Activated naive CD4-positive, alpha-beta T cell treated with Interleukin-2 at 50 U/mL for 16 hours (primary cell): ENCODE measurements at places on chromosomes 2 and 18.

GRCh38 chr2:20536619-20537422, 89.9 kb downstream of the RHOB start:
- no peak for DNase-seq

- no peak for DNase-seq
These were observed 71.9 kb downstream of the WDR7 start for GRCh38 chr18:56723068-56723467.

DNA sequence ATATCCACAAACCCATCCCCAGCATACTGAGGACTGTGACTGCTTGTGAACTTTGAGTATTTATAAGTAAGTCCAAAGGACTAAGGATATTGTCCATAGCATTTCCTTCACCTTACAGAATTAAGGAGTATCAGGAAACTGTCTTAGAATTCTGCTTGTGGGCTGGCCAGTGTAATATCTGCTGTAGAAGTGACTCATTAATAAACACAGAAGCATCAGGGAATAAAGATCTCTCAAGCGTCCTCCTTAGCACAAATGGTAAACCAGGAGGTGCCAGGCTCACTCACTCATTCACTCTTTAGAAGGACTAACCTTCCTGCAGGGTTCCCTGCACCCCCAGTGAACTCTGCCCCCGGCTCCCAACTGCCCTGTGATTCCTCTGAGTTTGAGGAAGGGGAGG, 31.0 kb downstream of the CCDC68 start:
- no peak for DNase-seq

DNA sequence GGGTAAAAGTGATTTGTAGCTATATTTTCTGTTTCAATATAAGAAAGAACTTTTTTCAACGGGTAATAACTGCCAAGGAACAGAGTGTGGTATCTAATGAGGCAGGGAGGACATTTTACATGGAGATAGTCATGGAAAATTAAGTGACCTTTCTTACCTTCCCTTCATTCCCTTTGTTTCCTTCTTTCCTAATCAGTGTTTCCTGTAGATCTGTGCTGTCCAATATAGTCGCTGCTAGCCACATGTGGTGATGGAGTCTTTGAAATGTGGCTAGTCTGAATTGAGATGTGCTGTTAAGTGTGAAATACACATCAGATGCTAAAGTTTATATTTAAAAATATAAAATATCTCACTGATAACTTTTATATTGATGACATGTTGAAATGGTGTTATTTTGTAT, 81.8 kb downstream of the BABAM2 start:
- no peak for DNase-seq

GRCh38 chr2:232697807-232698110, 628 bp downstream of the GIGYF2 start:
- no peak for DNase-seq

DNA sequence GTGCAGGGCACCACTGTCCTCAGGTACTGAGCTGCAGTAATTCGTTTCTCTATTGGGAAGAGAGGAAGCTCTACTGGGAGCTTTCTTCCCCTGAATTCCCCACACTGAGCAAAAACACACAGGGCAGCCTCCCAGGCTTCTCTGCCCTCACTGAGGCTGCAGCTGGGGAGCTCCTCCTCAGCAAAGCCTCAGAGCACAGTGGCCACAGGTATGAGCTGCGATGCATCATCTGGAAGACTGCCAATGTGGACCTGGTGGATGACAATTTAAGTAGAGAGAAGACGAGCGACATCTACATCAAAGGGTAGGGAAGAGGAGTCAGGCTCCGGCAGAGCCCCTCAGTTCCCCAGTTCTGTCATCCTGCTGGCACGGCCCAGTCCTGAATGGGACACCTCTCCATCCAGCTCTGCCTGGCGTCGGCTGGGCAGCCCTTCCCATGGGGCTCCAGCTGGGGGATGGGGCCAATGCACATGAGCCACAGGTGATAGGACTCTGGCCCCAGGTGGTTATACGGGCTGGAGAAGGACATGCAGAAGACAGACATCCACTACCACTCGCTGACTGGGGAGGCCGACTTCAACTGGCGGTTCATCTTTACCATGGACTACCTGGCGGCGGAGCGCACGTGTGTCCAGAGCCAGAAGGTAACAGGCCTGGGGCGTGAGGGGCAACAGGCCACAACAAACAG, 37.6 kb downstream of the LMAN2L start:
- no peak for DNase-seq

DNA sequence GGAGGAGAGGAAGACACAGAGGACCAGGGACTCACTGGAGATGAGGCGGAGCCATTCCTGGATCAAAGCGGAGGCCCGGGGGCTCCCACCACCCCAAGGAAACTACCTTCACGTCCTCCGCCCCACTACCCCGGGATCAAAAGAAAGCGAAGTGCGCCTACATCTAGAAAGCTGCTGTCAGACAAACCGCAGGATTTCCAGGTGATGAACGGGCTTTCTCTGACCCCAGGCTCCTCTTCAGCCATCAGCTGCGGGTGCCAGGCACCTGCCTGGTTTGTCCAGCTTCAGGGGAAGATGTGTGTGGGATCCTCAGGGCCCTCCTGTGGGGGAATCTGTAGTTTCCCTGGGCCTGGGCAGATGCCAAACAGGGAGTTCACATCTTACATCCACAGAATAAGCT, 60.4 kb downstream of the DYSF start:
- no peak for DNase-seq

GRCh38 chr2:220555961-220556630, 928.7 kb downstream of the SLC4A3 start:
- no peak for DNase-seq

- no peak for DNase-seq
These were observed 170.8 kb downstream of the TMEM18 start for GRCh38 chr2:506451-506850.

DNA sequence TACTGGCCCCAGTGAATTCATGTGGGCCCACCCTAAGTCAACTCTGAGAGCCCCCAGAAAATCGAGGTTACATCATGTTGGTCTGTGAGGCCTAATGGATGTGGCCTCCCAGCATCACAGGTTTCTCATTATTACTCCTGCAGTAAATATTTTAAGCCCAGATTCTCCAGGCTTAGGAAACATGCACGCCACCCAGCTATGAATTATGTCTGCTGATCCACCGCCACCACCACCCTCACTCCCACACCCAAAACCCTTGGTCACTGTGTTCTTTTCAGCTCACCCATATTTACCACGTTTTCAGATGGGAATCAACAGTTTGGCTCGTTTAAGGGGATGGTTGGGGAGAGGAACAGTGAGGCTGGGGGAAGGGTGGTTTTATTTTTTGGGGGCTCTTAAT, 128.6 kb downstream of the NCK2 start:
- DNase-seq = no peak

DNA sequence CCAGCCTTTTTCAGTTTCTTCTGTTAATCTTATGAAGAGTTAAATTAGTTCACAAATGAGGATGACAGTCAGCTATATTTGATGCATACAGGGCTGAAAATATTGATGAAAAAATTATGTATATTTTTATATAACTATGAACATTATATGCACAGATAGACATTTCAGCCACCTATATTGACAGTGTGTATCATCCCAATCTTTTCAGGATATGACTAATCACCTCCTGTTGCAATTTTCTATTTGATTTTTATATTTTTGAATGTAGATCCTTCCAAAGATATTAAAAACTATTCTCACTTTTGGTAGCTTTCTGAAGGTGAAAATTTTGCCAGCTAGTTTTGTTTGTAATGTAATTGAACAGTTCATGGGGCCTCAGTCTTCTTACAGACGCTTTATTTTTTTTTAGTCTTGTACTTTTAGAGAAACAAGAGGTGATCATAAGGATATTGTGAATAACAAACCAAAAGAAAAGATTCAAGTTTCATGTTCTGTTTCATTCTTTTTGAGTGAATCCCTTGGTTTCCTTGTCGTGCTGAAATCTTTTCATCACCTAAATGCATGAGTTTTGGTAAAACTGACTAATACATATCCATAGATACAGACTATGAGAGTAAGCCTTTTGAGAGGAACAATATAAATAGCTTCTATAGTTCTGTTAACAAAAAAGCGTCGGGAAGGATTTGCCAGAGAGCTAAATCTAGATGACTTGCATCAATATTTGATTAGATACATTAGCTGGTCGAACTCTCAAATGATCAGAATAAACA, 123.1 kb downstream of the ARHGAP15 start:
- no peak for DNase-seq

GRCh38 chr2:206231669-206232286, 42.7 kb upstream of the ZDBF2 start:
- DNase-seq = no peak

- no peak for DNase-seq
These were observed 430 bp upstream of the CHMP1B start for GRCh38 chr18:11850821-11851145.

DNA sequence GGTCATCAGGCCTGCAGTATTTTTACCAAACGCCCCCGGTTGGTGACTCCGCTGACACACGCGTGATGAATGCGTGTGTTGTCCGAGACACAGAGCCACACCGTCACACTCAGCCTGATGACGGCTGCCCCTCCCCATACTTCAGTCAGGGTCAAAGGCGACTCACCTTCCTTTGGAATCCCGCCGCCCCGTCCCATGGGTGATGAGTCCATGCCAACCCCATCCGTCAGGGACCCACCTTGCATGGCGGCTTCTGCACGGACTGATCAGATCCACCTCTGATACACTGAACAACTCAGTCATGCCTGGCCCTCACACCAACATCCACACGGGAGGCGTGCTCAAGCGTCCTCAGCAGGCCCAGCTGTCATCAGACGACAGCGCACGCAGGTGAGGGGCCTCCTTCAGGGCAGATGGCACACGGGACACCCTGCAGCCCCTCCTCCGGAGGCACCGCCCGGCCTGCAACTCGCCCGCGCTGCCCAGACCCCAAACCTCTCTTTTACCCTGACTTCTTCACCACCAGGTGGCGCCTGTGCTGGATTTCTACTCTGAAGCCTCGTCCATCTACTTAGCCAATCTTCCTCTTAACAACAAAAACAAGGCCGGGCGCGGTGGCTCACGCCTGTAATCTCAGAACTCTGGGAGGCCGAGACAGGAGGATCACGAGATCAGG, 89.2 kb downstream of the ZNF516 start:
- peak; percentile 63 for DNase-seq

- DNase-seq = peak; percentile 54
These were observed 111.0 kb downstream of the B3GNT2 start for GRCh38 chr2:62306751-62307468.

- no peak for DNase-seq
These were observed at the start of gene DOK6 for GRCh38 chr18:69400253-69400975. Gene DOK6, plus strand, starts transcription at chr18:69400888.

GRCh38 chr2:184367211-184367610, 231.1 kb upstream of the ZNF804A start:
- DNase-seq = no peak

DNA sequence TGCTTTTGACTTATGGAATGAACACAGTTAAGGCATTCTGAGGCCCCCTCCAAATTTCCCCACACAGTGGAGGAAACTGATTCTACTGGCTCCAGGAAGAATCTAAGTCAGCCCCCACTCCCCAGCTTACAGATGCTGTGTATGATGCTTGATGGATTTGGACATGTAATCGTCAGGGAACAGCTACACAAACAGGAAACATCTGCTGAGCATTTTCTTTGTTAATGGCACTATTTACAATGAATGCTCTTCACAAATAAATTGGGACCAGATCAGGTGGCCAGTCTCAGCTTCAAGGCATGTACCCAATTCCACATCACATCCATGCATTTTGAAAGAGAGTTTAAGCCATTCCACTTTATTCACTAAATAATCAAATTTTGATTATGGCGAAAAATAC, 562.3 kb downstream of the SOX11 start:
- no peak for DNase-seq

DNA sequence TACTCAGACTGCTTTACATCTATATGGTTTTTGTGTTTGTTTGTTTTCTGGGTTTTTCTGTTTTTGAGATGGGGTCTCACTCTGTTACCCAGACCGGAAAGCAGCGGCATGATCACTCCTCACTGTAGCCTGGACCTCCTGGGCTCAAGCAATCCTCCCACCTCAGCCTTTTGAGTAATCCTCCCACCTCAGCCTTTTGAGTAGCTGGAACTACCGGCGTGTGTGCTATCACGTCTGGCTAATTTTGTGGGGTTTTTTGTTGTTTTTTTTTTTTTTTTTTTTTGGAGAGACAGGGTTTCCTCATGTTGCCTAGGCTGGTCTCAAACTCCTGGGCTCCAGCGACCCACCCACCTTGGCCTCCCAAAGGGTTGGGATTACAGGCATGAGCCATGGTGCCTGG, 9.1 kb downstream of the MAP3K2 start:
- no peak for DNase-seq

- no peak for DNase-seq
These were observed 766.8 kb downstream of the BCL11A start for GRCh38 chr2:59786684-59787083.

GRCh38 chr2:187475499-187476248, 27.6 kb upstream of the CALCRL start:
- no peak for DNase-seq

DNA sequence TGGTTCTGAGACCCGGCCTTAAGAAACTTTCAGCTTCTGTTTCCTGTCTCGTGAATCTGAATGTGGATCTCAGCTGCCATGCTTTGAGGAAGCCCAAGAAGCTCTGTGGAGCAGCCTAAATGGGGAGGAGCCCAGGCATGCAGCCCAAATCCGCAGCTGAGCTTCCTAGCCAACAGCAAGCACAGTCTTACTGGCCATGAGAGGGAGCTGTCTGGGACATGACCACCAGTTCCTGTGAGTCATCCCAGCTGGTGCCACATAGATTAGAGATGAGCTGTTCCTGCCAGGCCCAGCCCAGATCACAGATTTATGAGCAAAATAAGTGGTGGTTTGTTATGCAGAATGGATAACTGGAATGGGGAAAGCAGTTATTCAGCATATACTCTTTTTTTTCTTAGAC, 224.4 kb upstream of the APCDD1 start:
- no peak for DNase-seq

DNA sequence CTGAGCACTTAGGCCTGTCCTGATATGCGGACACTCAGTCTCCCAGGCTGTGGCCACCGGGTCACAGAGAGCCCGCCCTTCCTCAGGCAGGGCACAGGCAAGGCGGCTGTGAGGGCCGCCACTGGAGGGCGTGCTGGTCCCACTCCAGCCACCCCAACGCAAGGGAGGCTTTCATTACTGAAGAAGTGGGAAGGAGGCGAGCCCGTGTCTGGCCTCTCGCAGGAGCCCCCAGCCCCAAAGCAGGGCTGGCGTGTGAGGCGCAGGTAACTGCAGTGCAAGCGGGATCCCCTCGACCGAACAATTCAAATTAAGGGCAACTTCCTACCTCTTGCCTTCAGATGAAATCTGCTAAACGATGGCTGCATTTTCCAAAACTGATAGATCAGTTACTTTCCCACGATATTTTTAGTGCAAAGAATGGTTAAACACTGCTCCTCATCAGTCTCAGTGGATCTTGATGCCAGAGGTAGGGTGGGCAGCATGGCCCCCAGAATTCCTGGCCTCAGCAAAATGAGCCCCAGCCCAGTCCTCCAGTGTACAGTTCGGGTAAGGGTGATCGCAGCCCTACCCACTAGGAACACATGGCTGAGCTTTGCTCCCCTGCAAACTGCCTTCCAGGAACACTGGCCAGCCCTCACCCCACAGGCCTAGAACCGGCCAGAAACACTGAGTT, 97.2 kb downstream of the SEPTIN10 start:
- DNase-seq = no peak

GRCh38 chr18:14935210-14935609, 187.2 kb downstream of the ANKRD30B start:
- DNase-seq = no peak
